ENCODE measurements at places on chromosomes 12 and 14.

DNA sequence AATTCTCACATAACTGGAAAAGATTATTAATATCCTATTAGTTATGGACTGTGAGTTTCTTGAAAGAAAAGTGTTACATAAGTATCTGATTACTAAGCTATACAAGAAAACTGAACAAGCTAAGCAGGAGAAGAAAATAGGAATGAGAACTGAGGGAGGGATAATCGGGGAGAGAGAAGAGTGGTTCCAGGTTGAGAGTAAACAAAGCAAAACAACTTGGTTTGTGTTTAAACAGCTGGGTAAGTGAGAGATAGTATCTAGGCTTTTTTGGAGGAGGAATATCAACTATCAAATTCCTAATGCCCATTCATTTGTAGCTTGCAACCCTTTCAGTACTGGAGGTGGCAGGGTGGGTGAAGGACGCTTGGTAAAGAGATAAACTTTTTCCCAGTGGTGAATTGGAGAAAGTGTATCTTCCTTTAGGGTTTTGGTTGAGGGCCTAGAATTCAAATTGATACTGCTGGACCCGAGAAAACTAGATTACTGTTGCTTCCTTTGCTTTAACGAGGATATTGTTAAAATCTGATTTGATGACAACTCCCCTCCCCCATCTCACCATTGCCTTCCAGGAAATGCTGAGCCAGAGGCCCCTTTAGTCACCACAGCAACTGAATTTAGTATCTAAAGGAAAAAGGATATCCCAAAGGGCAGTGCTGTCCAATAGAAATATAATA lies 2.0 kb upstream of the SLC2A3 start:
- no peak for DNase-seq

GRCh38 chr12:53169644-53170043 lies 10.9 kb upstream of the ZNF740 start:
- DNase-seq, result no peak

GRCh38 chr12:98090731-98091130 lies 424.7 kb upstream of the TMPO start:
- no peak for DNase-seq

DNA sequence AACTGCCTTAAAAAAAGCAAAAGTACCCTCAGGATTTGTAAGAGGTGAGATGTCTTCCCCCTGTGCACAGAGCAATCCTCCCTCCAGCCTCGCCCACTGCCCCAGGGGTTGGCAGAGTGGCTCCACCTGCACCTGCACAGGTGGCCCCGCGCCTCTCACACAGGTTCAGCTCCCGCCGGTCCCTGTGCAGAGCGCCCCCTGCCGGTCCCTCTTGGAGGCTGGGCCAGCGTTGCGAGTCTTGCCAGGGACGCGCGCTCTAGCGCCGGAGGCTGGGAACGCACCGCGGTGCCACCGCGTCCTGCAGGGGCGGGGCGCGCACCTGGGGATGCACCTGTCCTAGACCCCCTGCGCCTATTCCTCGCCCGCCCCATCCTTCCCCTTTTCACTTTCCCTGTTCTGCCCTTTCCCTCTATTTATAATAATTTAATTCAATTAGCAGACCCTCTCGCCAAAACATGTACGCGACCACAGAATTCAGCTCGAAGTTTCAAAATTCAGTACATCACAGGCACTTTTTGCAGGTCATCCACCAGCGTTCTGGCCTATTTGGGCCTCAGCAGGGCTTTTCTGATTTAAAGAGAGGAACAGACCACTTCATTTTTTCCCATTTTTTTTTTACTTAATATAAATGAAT lies 618.6 kb downstream of the AACS start:
- no peak for DNase-seq

- DNase-seq, result no peak
Measured at GRCh38 chr14:33150666-33151428, 212.2 kb downstream of the NPAS3 start.

DNA sequence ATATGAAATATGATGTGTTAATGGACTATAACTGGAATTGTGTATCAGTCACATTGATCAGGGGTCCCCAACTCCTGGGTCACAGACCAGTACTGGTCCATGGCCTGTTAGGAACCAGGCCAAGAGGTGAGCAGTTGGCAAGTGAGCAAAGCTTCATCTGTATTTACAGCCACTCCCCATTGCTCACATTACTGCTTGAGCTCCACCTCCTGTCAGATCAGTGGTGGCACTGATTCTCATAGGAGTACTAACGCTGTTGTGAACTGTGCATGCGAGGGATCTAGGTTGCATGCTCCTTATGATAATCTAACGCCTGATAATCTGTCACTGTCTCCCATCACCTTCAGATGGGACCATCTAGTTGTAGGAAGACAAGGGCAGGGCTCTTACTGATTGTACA lies 72.3 kb downstream of the CDK17 start:
- DNase-seq, result no peak

DNA sequence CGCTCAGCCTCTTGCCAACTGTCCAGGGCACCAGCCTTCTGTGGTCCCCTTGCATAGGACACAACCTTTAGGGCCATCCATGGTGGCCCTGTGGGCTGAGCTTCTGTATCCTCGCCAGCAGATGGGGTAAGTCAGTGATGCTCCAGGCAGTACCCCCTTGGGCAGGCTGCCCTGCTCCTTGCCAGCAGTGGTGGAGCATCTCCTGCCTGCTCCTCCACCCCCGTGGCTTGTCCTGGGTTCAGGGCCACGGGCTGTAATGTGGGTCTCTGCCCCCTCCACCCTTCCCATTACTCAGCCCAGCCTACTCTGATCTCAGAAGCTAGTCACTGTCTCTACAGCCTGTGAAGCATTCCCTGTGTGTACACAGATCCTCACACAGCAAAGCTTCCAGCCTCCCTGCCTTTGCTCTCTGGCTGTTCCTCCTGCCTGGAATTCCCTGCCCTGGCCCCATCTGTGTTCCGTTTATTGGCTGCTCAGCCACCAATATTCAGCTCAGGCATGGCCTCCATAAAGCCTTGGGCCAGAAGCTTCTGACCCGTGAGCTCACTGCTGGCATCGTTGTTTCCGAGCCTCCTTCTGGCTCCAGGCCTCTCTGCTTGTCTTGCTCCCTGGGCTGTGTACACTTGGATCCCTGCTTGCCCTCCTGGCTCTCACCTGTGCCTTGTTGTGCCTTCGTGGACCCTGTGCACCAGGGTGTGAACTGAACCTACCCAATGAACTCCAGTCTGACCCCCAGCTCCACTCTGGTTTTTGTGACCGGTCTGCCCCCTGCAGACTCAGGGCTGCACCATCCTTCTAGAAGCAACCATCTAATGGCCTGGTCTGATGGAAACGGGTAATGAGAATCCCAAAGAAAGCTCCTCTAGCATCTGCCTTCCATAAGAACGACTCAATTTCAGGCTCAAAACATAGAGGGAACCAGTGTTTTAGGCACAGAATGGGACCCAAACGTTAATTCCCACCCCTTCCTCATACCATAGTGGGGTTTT lies 177.0 kb upstream of the PRMT8 start:
- DNase-seq, result no peak

- DNase-seq, result no peak
Measured at GRCh38 chr14:105281371-105282097, 19.3 kb downstream of the BRF1 start.

- no peak for DNase-seq
Measured at GRCh38 chr14:57482120-57482519, 11.5 kb downstream of the CCDC198 start.

- no peak for DNase-seq
Measured at GRCh38 chr14:79742142-79742541, 469.2 kb downstream of the DIO2 start.

DNA sequence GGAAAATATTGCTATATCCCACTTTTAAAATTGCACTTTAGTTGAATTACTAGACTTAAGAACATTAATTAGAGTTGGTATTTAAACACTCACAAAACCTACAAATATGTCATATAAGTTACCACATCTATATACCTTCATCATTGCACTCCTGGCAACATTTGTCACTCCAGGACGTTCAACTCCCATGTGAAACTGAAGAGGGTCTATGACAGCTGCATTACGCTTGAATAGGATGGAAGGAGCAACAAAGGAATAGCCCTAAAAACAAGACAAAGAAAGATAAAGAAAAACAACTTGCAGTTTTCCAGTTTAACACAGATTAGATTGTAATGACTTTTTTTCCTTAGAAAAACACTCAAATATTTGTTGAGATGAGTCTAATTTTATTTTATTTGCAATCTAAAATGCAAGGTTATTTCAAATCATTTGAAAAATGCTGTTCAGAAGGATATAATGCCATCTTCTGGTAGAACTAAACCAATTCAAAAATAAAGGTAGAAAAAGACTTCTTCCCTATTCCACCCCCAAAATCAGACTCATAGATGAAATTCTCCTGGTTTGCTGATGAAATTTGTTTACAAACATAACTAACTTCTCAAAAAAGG lies 84.3 kb upstream of the TTC7B start:
- DNase-seq, result no peak

GRCh38 chr12:3107954-3108353 lies 30.8 kb downstream of the TSPAN9 start:
- no peak for DNase-seq

- DNase-seq, result no peak
Measured at GRCh38 chr12:90021795-90022440, 313.3 kb upstream of the ATP2B1 start.

DNA sequence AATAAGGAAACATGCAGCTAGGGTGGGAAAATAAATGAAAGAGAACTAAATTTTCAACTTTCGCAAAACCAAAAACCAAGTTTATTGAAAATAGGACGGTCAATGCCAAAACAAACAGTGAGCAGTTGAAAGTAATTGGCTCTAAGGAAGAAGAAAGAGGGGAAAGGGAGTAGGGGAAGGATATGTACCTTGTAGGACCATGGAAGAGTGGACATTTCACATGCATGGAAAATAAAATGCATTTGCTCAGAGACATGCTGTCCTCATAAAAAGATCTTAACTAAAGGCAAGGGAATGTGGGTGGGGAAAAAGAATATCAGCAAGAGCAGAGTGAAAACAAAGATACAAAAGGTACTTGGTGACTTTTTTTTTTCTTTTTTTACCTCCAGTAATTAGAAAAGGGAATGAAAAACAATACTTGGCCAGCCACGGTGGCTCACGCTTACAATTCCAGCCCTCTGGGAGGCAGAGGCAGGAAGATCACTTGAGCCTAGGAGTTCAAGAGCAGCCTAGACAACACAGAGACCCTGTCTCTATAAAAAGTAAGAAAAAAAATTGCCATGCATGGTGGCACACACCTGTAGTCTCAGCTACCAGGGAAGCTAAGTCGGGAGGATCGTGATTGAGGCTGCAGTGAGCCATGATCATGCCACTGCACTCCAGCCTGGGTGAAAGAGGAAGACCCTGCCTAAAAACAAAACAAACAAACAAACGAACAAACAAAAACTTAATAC lies 6.6 kb downstream of the TXNDC16 start:
- DNase-seq, result no peak

DNA sequence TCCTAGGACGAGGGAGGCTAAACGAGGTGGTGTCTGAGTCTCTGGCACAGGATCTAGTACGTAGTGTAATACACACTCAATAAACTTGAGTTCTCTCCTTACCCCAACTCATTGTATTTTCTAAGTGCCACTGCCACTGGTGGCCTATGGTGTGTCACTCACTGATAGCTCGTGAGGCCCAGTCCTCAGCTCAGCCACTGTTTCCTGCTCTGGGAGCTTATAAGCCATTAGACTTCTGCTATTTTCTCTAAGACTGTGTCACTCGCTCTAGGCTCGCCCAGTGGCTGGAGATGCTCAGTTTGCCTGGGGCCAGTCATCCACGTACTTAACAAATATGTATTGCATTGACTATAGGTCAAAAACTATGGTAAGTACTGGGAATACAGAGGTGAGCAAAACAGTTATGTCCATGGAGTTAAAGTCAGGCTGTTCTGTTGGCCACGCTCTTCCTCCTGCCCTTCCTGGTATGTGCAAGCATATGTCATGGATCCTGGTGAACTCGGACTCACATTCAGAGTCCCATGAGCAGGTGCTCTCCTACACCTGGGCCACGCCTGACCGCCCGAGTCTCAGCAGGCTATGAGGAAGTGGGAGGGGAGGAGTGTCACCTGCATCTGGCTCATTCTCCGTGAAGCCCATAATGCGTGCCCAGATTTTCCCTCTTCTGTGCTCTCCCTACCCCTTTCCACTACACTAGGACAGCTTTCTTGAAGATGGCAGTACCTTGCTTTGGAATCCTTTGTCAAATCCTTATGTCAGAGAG lies 41.6 kb downstream of the DEGS2 start:
- no peak for DNase-seq

- no peak for DNase-seq
Measured at GRCh38 chr14:45891417-45892080, 638.5 kb upstream of the MIS18BP1 start.

Measured in cortex of kidney (tissue), 1 donor.